ENCODE measurements at places on chromosomes 1 and 21. TPM values are rescaled to one million over a fixed set of nuclear protein-coding genes. Genes with fewer than 3 reads are reported as not detected.

Gene UBQLN4
- total RNA-seq: 42.9 TPM

Gene CHI3L1
- total RNA-seq: not detected

Gene C1orf87
- total RNA-seq: not detected

Gene CGN
- total RNA-seq: 2.6 TPM

Gene LCE2C
- total RNA-seq: not detected

Measured in A549 treated with GW870086 at 1 μM for 4 hours (cell line).